A549 treated with DMSO at 1 μM for 4 hours (cell line): ENCODE measurements at places on chromosomes 16 and 17. TPM values are rescaled to one million over a fixed set of nuclear protein-coding genes. Genes with fewer than 3 reads are reported as not detected.

PARD6A gene
- total RNA-seq = 1.2 to 2.1 TPM (median 1.8 TPM) in 5 replicates

ZSCAN32 gene
- total RNA-seq = 11.9 to 18.2 TPM (median 16.2 TPM) in 5 replicates

CMTM2 gene
- total RNA-seq = not detected in 5 replicates

HEXIM2 gene
- 12.6 to 18.6 TPM (median 18.0 TPM) in 5 replicates for total RNA-seq

NQO1 gene
- total RNA-seq = 2,540 to 2,785 TPM (median 2,714 TPM) in 5 replicates

ZG16B gene
- 0.46 to 1.3 TPM (median 0.69 TPM) in 5 replicates for total RNA-seq

KRT33A gene
- not detected in 5 replicates for total RNA-seq

DBNDD1 gene
- total RNA-seq = 45.5 to 61.2 TPM (median 53.1 TPM) in 5 replicates

NPIPB5 gene
- 21.2 to 35.3 TPM (median 26.0 TPM) in 5 replicates for total RNA-seq

LGALS9 gene
- total RNA-seq = 0.84 to 1.5 TPM (median 1.0 TPM) in 5 replicates

ITGAD gene
- total RNA-seq = not detected in 5 replicates

SBK1 gene
- total RNA-seq = 0.13 to 0.36 TPM (median 0.32 TPM) in 5 replicates

ORC6 gene
- 44.0 to 53.7 TPM (median 51.2 TPM) in 5 replicates for total RNA-seq

CBX2 gene
- total RNA-seq = 15.8 to 18.1 TPM (median 17.7 TPM) in 5 replicates

EVPLL gene
- not detected in 5 replicates for total RNA-seq

MCRIP2 gene
- total RNA-seq = 25.3 to 44.8 TPM (median 38.3 TPM) in 5 replicates

CDC6 gene
- total RNA-seq = 60.1 to 64.9 TPM (median 63.2 TPM) in 5 replicates

KRT16 gene
- 0.27 to 0.88 TPM (median 0.77 TPM) in 5 replicates for total RNA-seq

GCGR gene
- 0.26 to 0.56 TPM (median 0.38 TPM) in 5 replicates for total RNA-seq

EMP2 gene
- total RNA-seq = 18.3 to 27.7 TPM (median 25.3 TPM) in 5 replicates

KPNA2 gene
- total RNA-seq = 502 to 532 TPM (median 519 TPM) in 5 replicates

FBXL16 gene
- total RNA-seq = 1.5 to 2.9 TPM (median 2.5 TPM) in 5 replicates

PHOSPHO1 gene
- total RNA-seq = 0.48 to 1.1 TPM (median 0.63 TPM) in 5 replicates

PRSS8 gene
- 0.18 to 0.35 TPM (median 0.26 TPM) in 5 replicates for total RNA-seq
